ENCODE measurements at places on chromosomes 11 and 22. TPM values are rescaled to one million over a fixed set of nuclear protein-coding genes. Genes with fewer than 3 reads are reported as not detected.
A peak's percentile ranks its signal among the peaks of the same experiment; 100 is the strongest.

DNA sequence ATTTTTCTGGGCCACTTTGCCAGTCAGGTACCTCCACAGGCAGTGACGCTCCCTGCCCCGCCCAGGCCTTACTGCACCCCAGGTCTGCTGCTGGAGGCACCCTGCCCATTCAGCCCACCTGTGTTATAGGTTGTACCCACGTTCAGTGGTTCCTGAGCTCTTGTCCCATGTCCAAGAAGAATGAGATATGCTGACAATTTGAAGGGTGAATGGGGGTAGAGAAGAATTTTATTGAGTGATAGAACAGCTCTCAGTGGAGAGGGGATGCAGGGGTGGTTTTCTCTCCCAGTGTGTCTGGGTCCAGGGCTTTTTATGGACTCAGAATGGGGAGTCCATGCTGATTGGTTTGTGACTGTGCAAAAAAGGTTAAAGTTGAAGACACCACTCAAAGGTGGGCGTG, 149.7 kb downstream of the LDLRAD3 start:
- no peak for DNase-seq

- DNase-seq, result peak; percentile 85
Measured at GRCh38 chr22:24983151-24983550, 30.6 kb downstream of the KIAA1671 start.

DNA sequence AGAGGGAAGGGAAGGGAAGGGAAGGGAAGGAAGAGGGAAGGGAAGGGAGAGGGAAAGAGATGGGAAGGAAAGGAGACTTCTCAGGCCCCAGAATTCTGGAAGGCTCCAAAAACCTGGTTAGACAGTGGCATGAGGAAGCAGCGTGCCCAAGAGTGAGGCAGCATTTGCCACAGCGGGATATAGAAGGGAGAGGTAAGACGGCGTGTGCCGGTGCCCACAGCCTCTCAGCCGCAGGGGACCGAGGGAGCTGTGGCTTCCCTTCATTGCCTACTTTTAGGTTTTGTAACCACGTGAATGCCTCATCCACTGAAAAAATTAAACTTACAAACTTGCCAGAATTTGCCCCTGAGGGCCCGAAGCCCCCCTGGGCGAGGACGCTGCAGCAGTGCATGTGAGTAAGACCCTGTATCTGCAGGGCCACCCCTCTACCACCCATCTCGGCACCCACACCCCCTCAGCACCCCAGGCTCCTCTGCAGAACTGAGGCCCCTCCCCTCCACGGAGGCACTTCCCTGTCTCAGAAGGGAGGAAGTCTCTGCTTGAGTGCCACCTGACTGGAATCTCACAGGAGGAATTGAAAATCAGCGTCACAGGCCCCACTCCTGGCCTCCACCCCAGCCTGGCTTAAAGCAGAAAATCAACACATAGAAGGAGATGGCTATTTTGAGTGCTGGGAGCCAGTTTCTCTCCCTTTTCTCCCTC, 58.1 kb downstream of the LINC01488 start:
- peak; percentile 14 for DNase-seq

GRCh38 chr11:108221911-108222573, 396 bp downstream of the NPAT start:
- DNase-seq, result no peak

- DNase-seq, result no peak
Measured at GRCh38 chr22:46140989-46141928, 9.1 kb upstream of the PPARA start.

GRCh38 chr22:38727123-38727522, 21.4 kb downstream of the GTPBP1 start:
- no peak for DNase-seq

DNA sequence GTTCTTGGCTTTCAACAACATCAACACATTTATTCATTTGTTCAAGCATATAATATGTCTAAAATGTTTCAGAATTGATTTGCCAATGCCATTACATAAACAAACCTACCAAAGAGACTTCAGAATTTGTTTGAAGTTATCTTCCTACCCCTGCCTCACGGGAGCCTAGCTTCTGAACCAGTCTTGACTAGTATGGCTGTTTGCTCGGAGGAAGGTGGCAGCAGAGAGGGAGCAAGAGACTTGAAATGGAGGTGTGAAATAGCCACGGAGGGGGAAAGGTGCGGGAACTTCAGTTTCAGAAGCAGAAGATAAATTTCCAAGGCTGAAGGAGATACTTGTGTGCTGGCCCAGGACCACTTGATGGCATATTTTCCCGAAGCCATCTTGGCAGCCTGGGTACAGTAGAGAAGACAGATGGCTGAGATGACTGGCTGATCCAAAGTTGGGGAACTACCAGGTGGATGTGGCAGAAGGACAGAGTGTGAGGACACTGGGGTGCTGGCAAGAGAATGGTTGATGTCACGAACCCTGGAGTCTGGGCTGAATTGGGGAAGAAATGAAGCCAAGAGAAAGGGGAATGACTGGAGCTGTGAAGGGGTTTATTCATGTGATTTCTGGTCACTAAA, 14.0 kb upstream of the MTCH2 start:
- no peak for DNase-seq

DNA sequence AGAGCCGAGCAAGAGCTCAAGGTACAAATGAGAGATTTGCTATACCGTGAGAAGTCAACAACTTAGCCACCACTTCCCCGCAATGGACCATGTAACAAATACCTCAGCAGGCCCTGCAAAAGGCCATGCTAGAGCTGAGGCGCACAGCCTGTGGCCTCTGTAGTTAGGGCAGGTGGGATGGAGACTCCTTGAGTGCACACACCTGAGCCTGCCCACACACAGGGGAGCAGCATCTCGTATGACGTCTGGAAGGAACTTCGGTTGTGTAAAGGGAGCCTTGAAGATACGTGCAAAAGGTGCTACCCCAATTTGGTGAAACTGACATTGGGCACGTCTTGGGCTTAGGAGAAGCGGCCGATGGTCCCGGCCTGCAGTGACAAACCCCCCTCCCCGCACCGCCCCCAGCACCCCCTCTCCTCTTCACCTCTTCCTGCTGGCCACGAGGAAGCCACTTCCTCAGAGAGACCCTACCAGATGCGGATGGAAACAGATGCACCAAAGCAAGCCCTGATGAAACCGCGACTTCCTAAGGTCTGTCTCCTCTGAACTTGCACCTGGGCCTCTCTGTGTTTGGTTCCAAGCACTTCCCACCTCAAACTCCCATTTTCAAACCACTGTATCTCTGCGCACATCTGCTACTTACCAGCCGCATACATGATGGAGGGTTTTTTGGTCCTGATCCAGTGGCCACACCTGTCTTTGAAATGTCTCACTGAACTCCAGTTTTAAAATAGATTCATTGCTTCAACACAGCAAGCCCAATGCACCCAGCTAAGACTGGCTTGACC, 10.6 kb downstream of the CDPF1 start:
- no peak for DNase-seq

DNA sequence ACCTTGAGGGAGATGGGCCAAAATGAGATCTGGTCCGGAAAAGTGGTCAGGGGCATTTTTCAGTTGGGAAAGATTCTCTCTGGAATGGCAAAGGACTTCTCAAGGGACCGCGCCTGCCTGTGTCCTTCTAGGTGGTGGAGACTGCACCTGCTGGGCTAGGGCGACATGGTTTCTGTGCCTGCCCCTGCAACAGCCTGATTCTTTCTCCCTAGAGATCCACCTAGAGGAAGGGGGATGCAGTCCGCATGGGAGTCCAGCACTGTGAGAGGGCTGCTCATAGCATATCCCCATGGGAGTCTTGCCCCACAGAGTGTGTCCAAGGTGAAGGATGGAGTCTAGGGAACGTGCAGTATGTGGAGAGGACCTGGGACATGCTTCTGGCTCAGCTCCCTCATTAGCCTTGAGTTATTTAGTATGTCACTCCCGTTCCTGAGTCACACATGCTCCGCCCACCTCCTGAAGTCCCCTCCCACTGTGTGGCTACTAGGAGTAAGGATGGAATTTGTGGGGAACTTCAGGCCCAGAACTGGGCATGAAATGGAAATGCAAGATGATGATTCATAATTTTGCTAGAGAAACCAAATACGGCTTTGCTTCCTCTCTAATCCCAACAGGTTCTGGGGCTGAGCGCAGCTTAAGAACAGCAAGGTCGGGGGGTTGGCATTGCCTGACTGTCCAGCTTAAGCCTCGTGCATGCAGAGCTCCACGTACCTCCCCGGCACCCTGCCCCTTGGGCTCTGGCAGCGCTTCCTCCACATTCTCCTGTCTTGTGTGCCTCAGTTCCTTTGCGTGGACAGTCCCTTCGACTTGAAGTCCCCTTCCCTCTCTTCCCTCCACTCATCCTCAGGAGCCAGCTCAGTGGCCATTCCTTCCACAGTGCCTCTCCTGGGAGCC, 35.0 kb downstream of the GRIK4 start:
- no peak for DNase-seq

DNA sequence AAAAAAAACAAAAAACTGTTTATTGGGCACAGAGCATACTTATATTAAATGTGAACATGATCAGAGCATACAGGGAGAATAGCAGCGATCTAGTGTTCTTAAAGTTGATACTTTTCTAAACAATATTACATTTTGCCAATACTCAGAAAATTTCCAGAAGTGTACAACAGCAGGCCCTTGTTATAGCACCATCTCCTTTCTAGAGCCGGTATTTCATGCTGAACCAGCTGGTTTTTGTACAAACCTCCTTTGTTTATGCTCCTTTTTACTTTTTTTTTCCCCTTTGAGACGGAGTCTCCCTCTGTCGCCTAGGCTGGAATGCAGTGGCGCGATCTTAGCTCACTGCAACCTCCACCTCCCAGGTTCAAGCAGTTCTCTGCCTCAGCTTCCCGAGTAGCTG, 90.7 kb downstream of the PPP6R3 start:
- no peak for DNase-seq

GRCh38 chr22:24405631-24406321, 21.6 kb upstream of the ADORA2A start:
- no peak for DNase-seq

DNA sequence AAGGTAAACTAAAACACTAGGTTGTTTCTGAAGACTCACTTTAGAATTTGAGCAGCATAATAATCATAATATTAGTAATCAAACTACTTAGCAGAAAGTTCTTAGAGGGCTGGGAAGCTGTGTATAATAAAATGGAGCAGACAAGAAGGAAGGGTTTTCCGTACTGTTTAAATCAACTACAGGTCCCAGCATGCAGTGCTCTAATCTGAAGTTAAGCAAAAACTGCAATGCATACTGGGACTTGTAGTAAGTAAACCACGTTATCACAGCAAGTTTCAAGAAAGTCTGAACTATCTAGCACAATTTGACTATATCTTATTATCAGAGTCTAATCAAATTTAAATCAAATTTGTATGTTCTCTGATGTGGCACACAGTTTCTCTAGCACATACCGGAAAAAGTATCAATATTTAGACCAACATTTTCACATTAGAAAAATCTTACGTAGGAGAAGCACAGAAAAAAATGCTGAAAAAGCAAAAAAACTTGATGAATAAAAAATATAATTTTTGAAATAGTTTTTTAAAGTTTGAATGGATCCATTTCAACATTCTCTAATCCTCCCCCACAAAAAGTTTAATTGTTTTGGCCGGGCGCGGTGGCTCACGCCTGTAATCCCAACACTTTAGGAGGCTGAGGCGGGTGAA, 8.2 kb downstream of the PHF21A start:
- peak; percentile 80 for DNase-seq

DNA sequence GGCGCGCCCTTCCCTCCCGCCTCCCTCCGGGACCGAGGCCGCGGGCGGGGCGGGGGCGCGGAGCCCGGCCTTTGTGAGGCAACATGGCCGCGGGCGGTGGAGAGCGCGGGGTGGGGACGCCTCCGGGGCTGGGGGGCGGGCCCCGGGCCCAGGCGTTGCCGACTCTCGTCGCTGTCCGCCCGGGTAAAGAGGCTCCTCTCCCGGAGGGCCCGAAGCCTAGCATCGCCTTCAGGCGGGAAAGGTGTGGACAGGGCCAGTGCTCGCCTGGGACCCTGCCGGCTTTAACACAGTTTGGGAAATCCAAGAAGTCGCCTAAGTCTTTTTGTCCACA, 369 bp downstream of the DGCR8 start:
- DNase-seq, result peak; percentile 50

- DNase-seq, result no peak
Measured at GRCh38 chr22:42072606-42073330, 1.3 kb upstream of the PHETA2 start.

GRCh38 chr11:76558891-76559290, 111.7 kb downstream of the LRRC32 start:
- DNase-seq, result no peak

GRCh38 chr11:72578991-72579815, 95.0 kb downstream of the PDE2A start:
- no peak for DNase-seq

- DNase-seq, result no peak
Measured at GRCh38 chr11:114776956-114777355, 98.6 kb downstream of the NXPE2 start.

DNA sequence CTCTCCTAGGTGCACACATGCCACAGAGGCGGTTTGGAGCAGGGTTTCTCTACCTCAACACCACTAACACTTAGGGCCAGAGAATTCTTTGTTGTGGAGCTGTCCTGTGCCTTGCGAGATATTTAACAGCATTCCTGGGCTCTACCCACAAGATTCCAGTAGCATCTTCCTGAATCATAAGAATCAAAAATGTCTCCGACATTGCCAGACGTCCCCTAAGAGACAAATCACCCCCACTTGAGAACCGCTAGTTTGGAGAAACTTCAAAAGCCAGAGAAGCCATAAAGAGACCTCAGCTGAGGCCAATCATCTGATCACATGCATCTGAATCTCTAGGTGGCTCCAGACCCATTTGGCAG, 16.1 kb downstream of the MFNG start:
- no peak for DNase-seq

GRCh38 chr11:61034111-61034510, 62.6 kb downstream of the CD6 start:
- no peak for DNase-seq

DNA sequence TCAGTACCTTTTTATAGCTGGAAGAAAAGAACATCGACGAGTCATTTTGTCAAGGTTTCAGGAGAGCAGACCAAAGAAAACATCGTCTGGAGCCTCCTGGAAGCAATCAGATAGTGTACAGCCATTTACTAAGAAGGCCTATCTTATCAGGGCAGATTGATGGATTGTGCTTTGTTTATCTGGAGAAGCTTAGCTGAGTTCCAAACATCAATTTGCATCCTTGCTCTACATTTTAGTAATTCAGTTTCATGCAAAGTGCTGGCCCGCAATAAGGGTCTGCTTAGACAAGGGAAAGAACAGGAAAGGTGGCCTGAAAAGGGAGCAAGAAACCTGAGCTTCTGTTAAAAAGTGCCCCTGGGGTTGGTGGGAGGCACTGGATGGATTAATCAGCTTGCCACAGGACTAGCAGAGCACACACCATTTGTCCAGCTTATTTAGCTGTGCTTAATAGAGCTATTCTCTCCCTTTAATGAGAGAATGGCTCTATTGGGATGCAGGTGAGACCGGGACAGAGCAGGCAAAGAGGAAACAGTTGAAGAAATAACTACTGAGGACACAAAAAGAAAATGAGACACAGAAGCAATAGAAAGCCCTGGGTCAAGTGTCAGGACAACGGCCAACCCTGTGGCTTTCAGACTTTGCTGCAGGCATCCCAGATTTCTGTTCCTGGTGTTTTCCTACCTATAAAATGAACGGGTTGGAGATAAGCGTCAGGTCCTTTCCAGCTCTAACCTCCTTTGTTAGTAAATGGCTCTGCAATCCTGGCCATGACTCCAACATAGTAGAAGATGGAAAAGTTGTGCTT, 122.1 kb upstream of the TTC12 start:
- DNase-seq, result no peak

The SAA4 gene
- total RNA-seq, result not detected

The MFRP gene
- not detected for total RNA-seq

The TBX1 gene
- 74.2 TPM for total RNA-seq

The STX3 gene
- total RNA-seq, result 59.1 TPM

The MS4A8 gene
- not detected for total RNA-seq

The KCNQ1 gene
- not detected for total RNA-seq

The SCGB1C1 gene
- total RNA-seq, result not detected

The PARVA gene
- 17.0 TPM for total RNA-seq

The PPP6R2 gene
- 32.9 TPM for total RNA-seq

The SCGB1D2 gene
- not detected for total RNA-seq

The SPINDOC gene
- total RNA-seq, result 8.9 TPM

All from lung microvascular endothelial cell (primary cell).